Naive thymus-derived CD8-positive, alpha-beta T cell (primary cell): ENCODE measurements at places on chromosomes 3 and 15. TPM values are rescaled to one million over a fixed set of nuclear protein-coding genes. Genes with fewer than 3 reads are reported as not detected.

HCLS1 gene
- polyA plus RNA-seq, result 375 TPM

GRCh38 chr3:150928234-150928633 lies 23.0 kb upstream of the MINDY4B start:
- DNase-seq, result no peak

- DNase-seq, result no peak
Measured at GRCh38 chr3:175606650-175607318, 747.6 kb downstream of the NAALADL2 start.

- DNase-seq, result no peak
Measured at GRCh38 chr3:149373235-149374125, 4.0 kb downstream of the TM4SF1 start.

PTPRG gene
- not detected for polyA plus RNA-seq

- DNase-seq, result no peak
Measured at GRCh38 chr3:132539681-132540080, 57.4 kb upstream of the ACKR4 start.

DNA sequence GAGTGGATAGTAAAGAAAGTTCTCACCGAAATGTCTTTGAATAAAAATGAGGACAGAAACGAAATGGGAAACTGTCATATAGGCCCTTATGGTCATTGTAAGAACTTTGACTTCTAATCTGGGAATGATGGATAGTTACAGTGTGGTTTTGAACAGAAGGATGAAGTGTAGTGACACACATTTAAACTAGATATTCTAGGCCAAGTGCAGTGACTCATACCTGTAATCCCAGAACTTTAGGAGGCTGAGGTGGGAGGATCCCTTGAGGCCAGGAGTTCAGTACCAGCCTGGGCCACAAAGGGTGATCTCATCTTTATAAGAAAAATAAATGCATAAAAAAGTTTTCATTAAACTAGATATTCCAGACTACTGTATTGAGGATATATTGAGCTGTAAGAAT lies 452.8 kb downstream of the ROBO1 start:
- no peak for DNase-seq

DNA sequence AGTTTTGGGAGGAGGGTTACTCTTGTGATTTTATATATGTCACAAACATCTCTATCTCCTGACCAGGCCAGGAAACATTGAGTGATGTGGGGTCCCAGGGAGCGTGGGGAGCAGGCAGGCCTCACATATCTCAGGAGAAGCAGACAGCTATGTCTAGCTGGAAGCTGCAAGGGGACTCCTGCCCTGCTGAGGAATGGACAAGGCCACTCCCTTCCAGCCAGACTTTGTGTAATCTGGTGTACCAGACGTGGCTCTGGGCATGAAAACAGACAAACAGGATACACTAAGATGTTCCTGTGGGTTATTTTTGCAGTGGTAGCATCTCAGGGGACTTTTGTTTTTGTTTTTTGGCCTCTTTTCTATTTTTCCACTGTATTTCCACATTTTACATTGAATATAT lies 23.2 kb downstream of the CYP8B1 start:
- no peak for DNase-seq

KBTBD13 gene
- not detected for polyA plus RNA-seq

DNA sequence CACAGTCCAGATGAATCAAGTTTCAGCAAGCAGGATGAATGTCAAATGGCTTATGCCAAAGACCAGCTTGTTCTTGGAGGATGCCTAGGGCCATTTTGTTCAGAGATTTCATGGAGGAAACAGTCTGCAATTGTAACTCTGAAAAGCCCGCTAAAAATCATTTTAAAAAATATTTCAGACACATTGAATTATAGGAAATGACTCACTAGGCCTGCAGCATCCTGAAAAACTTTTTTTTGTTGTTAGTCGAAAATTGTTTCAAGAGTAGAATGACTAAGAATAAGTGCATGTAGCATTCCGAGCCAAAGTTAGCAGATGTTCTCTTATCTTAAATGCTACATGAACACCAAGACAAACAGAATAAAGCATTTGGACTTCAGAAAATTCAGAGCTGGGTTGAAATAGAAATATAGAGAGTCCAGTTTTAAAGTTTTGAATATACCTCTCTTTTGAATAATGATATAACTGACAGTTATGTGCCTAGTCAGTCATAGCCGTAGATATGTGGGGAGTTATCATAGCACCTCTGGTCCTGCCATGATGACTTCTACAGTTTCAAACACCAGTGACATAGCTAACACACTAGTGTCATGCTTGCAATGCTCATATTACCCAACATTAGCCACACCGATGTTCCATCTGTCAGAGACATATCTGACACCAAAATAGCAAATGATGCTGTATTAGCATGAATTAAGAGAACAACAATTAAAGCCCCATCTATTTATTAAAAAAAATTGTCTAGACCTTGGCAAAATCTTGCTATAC lies 1462.8 kb upstream of the GBE1 start:
- DNase-seq, result no peak

LIPC gene
- polyA plus RNA-seq, result 0.69 TPM

PTX3 gene
- 0.21 TPM for polyA plus RNA-seq

DNA sequence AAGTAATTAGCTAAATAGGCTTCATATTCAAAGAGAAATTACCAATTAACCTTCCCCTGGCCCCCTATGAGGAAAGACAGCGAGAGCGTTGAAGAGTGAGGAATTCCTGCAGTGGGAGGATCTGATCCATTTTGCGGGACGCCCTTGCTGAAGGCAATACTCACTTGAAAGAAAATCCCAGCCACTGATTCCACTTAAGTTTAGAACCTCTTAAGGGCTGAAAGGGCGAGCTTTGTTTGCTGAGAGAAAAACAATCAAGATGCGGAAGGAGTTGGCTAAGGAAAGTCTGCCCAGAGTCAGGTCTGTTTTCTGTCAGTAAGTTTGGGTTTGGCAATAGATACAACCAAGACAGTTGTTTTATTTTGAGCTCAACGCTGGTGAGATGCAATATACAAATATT lies 102.8 kb upstream of the GBE1 start:
- no peak for DNase-seq

DNA sequence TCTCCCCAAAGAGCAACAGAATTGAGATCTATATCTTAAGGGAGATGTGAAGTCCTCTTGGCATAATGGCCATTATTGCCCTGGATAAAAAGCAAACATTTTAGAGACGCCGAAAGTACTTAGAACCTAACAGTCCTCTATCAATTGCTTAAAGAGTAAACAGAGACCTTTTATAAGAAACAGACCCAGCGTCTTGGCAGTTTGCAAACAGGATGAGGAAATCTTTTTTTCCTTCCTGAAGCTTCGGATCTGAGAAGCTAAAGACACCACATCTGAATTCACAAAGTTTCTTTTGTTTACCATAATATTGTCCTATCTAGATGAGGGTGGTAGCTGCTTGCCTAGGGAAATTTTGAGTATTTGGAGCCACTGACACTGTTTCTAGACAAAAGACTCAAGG lies 59.9 kb upstream of the LIMD1 start:
- DNase-seq, result no peak

CAV3 gene
- polyA plus RNA-seq, result not detected
